ENCODE measurements at places on chromosomes 3 and 15.

DNA sequence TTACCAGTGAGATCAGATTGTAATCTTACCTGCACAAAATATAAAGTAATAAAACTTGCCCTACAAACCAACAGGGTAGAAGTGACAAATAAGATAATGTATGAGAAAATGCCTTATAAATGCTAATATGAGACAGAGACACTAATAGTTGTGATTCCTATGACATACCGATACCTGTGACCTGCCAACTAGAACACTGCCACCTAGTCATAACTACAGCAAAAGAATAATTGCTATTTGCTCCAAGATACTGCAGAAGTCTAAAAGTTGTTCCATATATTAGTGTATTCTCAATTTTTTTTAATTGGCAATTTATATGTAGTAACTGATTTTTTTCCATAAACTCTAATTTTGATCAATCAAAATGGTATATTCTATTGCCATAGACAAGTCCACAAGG, 25.3 kb upstream of the GP5 start:
- DNase-seq, result no peak

DNA sequence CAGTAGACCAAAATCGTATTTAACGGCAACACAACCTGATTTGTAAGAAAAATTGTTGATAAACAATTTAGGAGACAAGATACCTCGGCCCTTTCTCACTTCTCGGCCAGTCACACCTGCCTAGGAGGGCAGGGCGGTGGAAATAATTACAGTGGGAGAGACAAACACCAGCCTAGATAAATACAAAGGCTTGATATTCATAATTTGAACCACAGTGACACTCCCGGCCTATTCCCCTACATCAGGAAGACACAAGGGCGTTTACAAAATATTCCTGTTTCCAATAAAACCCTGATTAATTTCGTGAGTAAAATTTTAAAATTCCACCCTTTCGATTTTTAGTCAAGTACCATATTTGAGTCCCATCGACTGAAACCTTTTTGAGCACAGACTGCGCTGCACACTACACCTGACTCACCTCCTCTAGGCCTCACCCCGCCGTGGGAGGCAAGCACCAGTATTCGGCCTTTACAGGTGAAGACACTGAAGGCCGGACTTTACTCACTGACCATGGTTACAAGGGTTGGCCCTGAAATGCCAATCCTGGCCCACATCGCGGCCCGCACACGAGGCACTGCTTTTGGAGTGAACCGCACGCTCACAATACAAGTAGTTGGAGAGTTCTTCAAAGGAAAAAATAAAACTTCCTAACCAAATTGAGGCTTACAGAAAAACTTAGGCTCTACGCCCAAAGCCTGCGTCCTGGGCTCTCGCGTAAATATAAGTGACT, 794 bp downstream of the ARPP19 start:
- no peak for DNase-seq

GRCh38 chr3:4549896-4550295, 56.7 kb downstream of the ITPR1 start:
- no peak for DNase-seq

DNA sequence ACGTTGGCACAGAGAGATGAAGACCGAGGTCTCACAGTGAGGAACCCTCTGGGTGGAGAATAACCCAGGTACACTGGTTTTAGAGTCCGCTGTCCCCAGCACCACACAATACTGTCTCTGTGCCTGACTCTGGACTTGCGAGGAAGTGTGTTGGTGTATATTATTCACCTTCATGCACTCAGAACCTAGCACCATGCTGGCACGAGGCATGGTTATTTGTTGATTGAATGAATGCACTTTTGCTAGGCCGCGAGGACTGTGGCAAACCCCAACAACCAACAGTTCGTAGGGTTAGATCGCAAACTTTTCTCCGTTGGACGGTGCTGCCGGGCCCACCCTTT, 484 bp upstream of the C3orf52 start:
- DNase-seq, result no peak

- DNase-seq, result no peak
Observed at GRCh38 chr3:37729119-37729518, 132.6 kb upstream of the CTDSPL start.

DNA sequence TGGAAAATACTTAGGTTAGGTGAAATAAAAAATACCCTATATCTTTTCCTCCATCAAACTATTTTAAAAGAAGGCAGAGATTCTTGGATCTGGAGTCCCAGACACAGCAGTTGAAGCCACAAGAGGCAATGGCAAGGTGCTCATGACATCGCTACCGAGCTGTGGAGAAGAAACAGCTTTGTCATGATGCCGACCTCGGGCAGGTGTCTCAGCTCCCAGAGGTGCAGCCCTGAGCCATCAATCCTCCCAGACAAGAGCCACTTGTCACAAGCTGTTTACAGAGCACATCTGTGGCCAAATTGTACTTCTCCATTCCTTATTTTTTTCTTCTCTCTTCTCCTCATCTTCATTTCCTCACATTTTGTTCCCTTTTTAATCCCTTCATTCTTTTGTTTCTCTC, 50.8 kb downstream of the GPR176 start:
- no peak for DNase-seq

DNA sequence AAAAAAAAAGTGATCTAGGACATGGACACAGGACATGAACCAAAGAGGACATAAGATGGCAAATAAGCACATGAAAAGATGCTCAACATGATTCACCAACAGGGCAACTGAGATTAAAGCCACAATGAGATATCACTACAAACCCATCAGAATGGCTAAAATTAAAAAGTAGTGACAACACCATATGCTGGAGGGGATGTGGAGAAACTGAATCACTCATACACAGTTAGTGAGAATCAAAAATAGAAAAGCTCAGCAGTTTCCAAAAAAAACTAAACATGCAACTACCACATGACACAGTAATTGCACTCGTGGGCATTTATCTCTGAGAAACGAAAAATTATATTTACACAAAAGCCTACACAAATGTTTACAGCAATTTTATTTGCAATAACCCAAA, 27.9 kb upstream of the ACKR4 start:
- no peak for DNase-seq

GRCh38 chr3:16509721-16510619, 3.5 kb downstream of the RFTN1 start:
- DNase-seq, result no peak

DNA sequence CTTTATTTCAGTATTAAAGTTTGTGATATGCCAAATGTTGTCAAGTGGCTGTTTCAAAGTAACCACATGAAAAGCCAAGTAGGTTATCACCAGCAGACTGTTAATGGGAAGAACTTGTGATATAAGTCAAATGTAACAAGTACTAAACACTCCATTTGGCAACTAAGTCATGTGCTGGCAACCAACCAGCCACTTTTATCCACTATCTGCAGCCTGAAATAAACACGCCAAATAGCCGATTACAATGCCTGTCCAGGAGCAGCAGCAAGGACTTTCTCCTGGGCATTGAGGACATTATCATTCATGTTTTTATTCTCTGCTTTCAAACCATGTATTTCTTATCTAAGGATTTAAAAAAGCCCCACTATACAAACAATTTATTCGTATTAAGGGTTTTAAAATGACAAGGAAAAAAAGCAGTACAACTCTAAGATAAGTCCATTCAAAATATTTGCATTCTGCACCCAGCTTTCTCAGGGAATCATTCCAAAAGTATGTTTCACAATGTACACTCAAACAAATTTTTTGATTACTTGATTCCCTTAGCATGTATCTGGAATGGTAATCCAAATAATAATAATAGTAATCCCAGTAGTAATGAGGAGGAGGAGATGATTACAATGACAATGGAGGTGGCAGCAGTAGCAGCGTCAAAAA, 448.6 kb downstream of the ERC2 start:
- DNase-seq, result no peak

DNA sequence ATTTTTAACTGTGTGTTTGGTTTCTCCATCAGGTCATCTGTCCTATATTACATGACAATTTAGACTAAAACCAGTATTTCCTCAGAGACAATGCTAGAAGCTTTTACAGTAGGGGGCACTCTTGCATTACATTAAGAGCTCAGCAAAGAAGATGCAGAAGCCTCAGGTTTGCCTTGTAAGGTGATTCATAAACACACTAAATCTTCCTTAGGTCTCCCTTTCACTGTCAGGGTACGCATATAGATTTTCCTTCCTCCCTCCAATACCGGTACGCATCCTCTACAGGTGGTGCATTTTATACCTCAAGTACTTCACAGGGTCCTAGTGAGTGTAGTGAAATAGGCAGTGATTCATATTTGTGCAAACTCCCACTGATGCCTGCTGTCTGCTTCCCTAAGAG, 46.5 kb downstream of the CD86 start:
- DNase-seq, result no peak

GRCh38 chr15:50828610-50829206, 63.2 kb upstream of the SPPL2A start:
- DNase-seq, result no peak

- DNase-seq, result no peak
Observed at GRCh38 chr3:31081018-31081662, 186.7 kb upstream of the GADL1 start.

DNA sequence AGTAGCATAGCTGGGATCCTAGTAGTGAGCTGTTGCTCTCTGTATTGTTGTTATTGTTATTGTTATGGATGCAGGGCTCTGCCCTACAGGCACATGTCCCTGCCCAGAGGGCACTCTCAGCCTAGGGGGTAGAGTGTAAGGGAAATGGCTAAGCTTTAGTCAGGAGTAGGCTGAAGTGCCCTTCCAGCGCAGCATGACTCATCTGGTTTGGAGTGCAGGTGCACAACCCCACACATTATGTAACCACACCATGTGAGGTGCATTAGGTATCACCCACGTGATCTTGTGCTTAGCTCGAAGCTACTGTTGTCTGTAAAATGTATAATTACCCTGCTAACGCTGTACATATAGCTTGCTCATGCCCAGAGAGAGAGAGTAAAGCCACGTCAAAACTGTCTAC, 48.3 kb upstream of the TIPARP start:
- DNase-seq, result no peak

- DNase-seq, result no peak
Observed at GRCh38 chr3:53478921-53479664, 15.3 kb upstream of the CACNA1D start.

DNA sequence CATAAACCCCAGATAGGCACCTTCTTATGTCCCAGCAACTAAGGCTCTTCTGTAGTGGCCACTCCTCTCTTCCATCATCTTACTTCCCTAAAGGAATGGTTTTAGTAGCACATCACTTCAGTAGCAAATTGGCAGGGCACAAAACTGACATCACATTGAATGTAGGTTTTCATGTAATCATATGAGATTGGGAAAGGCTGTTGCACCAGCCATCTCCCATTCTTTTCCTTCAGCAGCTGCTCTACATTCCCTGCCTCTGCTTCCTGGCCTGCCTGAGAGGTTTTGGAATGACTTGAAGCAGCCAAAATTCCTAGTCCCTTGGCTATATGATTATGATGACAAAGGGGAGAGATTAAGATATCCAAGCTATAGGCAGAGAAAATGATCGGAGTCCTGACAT, 36.5 kb downstream of the NSUN3 start:
- no peak for DNase-seq

DNA sequence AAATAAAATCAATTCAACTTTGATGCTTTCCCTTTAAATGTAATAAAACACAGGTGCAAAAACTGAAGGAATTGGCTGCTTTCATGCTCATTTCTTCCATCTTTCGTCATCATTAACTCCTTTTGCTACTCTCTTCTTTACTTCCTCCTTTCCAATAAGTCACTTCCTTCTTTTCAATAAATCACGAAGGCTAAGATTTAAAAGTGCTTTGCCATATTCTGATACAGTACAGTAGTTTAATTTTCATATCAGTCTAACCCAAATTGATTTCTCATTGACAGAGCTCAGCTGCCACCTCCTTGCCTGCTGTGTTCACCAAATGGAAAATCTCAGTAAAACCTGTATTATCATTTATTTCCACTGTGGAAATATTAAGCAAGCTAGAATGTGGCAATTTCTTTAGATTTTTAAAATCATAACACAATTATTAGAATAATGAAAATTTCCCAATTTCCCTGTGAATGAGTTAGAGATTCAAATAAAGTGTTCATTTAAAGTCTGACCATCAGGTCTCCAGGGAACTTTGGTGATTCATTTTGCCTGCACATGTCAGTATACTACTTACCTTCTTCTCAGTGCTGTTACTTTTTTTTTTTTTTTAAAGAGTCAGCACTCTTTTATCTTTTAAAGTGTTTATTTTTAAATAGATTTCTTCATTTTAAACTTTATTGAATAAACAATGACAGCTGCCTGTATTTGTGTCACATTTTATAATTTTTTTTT, 41.6 kb downstream of the NANOGP8 start:
- no peak for DNase-seq

DNA sequence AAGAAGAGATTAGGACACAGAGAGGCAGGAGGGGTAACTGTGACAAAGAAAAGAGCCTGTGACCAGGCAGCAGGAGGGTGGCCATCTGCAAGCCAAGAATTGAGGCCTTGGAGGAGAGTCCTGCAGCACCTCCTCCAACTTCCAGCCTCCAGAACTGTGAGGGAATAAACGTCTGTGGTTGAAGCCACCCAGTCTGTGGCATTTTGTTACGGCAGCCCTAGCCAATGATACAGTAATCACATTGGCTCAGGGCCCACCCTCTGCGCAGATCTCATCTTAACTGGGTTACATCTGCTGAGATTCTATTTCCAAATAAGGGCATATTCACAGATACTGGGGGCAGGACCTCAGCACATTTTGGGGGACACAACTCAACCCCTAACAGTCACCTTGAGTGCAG, 11.3 kb downstream of the SELENOS start:
- DNase-seq, result no peak

- DNase-seq, result no peak
Observed at GRCh38 chr15:47570881-47571640, 146.2 kb upstream of the SEMA6D start.

- no peak for DNase-seq
Observed at GRCh38 chr3:195059006-195059350, 212.0 kb downstream of the XXYLT1 start.

GRCh38 chr3:4981294-4981664, 2.0 kb downstream of the BHLHE40 start:
- no peak for DNase-seq

DNA sequence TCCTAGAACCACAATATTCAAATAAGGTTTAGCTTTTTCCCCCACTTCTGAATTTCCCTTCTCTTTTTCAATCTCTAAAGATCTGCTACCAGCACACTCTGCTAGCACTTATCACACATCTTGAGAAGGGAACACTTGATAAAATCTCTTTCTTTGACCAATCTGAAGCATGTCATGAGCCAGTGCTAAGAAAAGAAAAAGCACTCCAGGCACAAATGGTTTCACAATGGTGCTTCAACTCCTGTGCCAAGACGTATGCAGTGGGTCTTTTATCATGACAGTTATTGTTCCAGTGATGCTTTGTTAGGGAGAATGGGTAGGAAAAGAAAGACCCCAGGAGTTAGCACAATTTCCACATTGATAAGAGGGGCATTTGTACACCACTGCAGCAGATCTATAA, 248.4 kb downstream of the ZNF385D start:
- DNase-seq, result no peak

- DNase-seq, result no peak
Observed at GRCh38 chr3:108022256-108023150, 68.3 kb downstream of the CD47 start.

- DNase-seq, result no peak
Observed at GRCh38 chr3:190863119-190863465, 598 bp upstream of the GMNC start.

Data from cerebellar nuclear complex (tissue), 1 donor.